C1 segment of cervical spinal cord (tissue), 14 donors: ENCODE measurements at places on chromosomes 13 and 19.

DNA sequence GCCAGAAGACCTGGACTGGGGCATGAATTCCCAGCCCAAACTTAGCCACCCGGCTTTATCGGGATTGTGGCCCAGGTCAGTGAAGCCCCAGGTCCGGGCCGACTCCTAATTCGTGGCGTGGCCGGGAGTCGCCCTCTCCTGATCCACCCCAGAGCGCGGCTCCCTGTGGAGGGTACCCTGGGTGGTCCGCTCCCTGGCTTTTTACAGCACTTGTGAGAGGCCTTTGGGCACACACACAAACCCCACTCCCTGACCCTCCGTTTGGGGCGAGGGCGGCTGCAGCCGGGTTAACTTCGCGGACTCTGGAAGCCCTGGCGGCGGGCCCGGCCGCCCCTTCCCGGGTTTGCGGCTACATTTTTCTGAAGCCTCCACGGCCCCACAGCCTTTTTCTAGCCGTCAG, 56.4 kb downstream of the ZNF568 start:
- DNase-seq = peak; percentile 37

- no peak for DNase-seq
These were observed 978 bp downstream of the KLK8 start for GRCh38 chr19:51000426-51000825.

DNA sequence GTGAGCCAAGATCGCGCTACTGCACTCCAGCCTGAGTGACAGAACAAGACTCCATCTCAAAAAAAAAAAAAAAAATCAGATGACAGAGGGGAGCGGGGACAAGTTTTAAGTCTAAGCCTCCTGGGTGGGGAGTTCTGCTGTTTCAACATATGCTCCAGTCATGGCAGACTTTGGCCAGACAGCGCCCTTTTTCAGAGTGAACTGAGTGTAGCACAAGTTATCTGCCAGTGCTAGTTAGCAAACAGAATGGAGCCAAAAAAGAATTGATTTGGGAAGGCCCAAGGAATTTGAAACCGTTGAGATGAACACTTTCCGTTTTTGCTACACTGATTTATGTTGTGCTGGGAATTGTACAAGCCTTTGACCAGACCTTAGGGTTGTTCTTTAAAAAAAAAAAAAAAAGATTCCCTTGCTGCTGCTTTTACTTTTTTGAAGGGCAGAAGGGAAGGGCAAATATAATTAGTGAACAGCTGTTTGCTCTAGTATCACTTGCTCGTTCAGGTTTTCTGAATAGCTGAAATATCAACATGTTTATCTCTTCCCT, 5.7 kb downstream of the ACTN4 start:
- DNase-seq = no peak

DNA sequence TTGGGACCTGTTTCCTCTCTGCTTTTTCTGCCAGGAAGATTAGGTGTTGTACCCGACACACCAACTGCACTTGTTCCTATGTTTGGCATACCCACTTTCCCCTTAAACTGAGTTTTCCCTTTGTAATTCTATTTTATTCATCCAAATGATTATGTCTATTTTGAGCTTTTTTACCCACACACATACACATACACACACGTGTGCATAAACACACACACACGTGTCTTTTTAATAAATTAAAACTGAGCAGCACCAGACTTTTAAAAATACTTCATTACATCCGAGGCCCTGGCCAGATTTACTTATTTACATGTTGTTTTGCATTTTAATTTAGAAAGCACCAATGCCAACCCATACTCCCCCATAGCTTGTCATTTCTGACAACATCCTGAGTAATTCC, 350.0 kb downstream of the DNAJC15 start:
- DNase-seq = no peak

GRCh38 chr13:94609196-94609595, 7.5 kb downstream of the GPR180 start:
- no peak for DNase-seq

DNA sequence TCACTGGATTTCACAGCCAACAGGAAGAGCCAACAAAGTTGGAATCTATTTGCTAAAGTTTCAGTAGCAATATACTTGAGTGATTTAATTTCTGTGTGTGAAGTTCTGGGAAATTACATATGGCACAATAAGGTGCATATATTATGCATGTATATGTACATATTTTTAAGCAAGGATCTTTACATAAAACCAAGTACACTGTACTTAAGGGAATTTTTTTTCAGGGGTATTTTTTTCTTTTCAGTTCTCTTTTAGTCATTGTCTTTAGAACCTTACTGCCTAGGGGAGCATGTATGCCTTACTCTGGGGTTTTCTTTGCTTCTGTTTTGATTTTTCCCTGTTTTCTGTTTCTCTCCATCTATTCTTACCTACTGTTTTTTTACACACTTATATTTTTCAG, 7.4 kb downstream of the RAP2A start:
- DNase-seq = no peak

DNA sequence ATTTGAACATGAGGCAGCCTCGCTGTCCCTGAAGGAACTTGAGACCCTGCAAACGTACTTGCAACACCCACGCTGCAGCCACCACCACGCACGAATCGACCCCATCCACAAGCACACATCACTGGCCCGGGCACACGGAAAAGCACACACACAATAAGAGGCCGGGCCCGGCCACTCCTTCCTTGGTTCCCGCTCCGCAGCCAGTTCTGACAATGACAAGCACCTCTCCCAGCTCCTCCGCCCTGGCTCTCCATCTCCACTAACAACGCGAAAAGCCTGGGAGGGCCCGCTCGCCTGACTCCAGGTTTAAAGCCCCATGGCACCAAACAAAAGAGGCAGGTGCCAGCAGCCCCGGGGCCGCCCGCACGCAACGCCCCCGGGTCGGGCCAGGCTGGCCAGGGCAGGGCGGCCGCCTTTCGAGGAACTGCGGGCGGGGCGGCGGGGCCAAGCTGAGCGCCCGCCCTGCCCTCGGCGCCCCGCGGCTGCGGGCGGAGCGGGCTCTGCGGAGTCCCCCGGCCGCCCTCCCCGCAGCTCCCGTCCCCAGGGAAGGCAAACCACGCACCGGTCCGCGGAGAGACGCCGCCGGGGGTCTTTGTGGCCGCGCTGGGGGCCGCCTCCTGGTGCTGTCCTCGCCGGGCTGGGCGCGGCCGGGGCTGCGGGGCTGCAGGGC, 495 bp downstream of the DCLK1 start:
- peak; percentile 33 for DNase-seq

- no peak for DNase-seq
These were observed 250.2 kb downstream of the ABCC4 start for GRCh38 chr13:95050800-95051615.

GRCh38 chr13:104461049-104461448, 1394.8 kb upstream of the SLC10A2 start:
- DNase-seq = no peak
